ENCODE measurements at places on chromosomes 4 and X.

DNA sequence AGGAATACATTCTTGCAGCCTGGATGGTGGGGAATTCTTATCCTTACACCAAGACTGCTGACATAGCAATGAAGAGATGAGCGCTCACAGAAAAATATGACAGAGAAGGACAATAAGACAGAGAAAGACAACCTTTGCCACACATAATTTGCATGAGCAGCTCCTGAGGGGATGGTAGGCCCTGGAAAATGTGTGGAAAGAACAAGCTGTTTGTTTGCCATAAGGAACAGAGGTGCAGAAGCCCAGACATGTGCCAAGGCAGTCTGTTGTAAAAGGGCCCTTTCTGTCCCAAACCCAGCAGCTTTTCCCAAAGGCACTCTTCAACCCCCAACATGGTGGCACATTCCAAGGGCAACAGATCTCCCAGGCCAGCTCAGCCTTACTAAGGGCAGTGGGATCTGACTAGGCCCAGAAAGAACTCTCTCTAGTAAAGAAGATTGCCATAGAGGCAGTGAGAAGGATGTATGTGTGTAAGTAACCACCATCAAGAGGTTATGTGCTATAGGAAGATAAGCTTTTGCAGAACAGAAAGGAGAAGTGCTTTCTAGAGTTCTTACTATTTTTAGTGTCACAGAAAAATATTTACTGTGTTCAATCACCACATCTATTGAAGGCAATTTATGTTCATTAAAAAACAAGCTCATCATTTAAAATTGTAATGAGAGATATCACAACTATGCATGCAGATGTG is 287.0 kb upstream of the RASGEF1B start:
- no peak for DNase-seq

DNA sequence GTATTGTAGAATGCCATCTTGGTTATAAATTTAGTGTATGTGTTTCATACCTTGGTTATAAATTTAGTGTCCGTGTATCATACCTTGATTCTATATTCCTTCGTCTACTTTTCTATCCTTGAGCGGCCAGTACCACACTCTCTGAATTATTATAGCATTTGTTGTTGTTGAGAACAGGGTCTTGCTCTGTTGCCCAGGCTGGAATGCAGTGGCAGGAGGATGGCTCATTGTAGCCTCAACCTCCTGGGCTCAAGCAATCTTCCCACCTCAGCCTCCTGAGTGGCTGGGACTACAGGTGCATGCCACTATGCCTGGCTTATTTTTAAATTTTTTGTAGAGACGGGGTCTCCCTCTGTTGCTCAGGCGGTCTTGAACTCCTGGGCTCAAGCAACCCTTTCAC is 50.1 kb downstream of the FAM193A start:
- no peak for DNase-seq

DNA sequence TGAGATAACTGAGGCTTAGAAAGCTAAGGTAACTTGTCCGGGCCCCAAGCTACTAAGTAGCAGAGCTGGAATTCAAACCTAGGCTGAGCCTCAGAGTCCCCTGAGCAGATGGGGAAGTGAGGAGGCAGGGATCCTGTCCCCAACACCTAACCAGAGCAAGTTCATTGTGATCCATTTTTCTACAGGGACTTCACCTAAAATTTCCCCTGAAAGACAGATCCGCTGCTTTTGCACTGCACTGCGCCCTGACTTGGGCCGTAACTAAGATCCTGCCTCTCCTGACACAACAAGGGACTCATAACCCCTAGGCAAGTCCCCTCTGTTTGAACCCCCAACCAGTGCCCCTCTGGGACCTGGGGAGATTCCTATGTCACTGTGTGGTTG is 25.6 kb upstream of the MTM1 start:
- DNase-seq: no peak

- DNase-seq: no peak
These were observed 219.5 kb downstream of the HS6ST2 start for GRCh38 chrX:132738951-132739350.

GRCh38 chrX:12480956-12481355 is 310.3 kb upstream of the PRPS2 start:
- DNase-seq: no peak

DNA sequence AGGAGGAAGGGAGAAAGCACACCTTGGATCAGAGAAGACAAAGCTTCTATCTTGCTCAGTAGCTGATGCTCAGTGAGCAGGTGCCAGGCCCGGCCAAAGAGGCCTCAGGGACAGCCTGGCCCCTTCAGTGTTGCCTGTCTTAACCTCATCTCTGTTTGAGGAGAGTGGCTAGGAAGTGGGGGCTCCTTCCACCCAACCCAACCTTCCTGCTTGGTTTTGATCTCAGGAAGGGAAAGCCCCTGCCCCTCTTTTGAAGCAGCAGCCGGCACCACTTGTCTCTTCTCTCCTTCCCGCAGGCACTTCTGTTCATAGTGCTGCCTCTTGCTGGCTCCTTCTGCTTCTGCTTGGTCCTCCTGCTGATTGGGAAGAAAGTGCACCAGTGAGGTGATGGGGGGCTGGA is 2.4 kb upstream of the AFF2 start:
- DNase-seq: no peak

DNA sequence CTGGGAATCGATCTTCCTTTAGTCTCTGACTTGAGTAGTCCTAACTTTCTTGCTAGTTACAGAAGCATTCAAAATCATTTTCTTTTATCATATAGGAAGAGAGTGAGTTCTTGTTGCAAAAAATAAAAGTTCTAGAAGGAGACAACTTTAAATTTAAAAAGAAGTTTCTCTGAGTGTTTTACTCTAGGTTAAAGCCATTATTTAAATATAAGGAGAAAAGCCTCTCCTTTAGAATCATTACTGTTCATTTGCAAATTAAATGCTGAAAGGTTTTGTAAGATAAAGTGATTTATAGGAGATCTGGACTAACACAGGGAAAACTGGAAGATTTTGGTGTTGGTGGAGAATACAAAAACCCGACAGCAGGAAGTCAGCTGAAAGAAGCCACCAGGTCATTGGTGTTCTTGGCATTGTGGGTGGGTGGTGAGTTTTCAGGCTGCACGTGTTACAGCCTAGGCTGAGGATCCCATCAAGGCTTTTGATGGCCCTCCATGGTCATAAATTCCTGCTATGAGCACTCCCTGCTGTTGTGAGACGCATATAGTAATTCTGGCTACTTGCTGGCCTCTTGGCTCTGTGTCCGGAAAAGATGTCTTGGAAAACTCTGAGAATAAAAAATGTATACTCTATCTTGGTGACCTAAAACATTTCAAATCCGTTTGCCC is 81.6 kb downstream of the GPAT3 start:
- DNase-seq: no peak

DNA sequence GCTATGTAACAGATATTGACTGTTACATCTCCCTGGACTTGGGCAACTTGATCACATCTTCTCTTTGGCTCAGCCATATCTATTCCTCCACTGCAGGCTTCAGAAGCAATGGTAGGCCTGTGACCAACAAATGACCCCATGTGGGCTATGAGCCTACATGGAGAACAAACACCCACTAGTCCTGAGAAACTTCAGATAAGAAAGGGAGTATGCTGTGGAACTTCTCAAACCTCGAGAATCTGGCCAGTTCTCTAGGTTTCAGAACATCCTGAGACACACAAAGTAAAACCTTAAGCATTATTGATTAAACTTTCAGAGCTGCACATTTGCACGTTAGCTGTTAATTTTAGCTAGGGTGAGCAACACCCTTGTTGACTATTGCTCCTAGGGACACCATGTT is 16.3 kb downstream of the RBMX2 start:
- no peak for DNase-seq

DNA sequence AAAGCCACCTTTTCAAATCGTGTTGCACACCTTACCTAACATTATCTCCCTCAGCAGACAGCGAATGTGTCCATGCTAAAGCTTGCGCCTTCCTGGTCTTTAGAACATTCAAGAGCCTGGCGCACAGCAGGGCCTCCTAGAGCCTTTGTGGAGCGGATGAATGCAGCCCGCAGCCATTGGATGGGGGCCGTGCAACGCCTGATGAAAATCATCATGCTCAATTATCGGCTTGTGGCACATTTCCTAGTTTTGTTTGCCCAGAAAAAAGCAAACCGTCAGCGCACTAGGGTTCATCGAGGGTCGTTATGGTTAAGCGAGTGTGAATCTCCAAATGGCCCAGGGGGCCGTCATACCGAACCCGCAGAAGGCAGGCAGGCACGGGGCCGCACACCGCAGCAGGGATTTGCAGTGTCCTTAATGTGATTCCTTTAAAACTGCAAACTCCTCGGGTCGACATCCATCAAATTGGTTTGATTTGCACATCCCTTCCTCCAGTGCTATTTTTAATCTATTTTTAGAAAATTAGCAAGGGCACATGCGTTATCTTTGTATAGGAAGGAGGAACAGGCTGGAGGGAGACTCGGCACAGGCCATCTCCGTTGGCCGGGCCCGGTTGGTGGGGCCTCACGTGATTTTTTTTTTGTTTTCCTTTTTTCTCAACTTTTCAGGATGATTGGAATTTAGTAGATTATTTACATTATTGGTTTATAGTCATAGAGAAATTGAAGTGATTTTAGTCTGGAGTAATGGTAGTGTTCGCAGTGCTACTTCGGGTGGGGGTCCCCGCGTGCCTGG is 53.1 kb downstream of the ABLIM2 start:
- no peak for DNase-seq

- DNase-seq: no peak
These were observed 1.8 kb downstream of the FTHL17 start for GRCh38 chrX:31070057-31070468.

DNA sequence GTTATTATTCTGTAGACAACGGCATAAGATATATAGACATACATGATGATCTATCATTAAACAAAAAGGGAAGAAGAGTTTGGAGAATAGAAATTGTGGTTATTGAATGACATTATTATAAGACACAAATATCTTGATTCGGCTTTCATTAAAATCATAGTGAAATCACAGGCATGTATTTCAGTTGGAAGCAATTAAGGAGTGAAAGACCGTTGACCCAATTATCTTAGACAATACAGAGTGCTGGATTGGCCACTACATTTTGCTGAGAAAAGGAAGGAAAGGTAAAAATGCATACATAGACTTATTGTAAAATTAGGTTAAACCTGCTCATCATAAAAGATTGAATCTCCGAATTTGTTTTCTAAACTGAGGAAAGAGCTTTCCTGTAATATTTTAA is 209.8 kb downstream of the KCNIP4 start:
- DNase-seq: no peak

DNA sequence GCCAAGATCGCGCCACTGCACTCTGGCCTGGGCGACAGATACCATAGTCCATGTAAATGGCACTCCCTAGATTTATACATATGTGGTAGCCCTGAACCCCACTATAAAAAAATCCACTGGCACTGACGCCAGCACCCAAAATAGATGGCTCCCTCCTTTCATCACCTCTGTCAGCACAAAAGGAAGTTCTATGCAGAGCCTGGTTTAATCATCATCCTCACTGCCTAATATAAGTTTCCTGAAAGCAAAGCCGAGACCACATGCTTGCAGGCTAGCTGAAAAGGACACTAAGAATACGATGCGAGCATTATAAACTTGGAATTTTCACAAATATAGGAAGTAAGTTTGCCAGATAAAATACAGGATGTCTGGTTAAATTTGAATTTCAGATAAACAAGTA is 27.5 kb upstream of the DOCK11 start:
- DNase-seq: no peak

DNA sequence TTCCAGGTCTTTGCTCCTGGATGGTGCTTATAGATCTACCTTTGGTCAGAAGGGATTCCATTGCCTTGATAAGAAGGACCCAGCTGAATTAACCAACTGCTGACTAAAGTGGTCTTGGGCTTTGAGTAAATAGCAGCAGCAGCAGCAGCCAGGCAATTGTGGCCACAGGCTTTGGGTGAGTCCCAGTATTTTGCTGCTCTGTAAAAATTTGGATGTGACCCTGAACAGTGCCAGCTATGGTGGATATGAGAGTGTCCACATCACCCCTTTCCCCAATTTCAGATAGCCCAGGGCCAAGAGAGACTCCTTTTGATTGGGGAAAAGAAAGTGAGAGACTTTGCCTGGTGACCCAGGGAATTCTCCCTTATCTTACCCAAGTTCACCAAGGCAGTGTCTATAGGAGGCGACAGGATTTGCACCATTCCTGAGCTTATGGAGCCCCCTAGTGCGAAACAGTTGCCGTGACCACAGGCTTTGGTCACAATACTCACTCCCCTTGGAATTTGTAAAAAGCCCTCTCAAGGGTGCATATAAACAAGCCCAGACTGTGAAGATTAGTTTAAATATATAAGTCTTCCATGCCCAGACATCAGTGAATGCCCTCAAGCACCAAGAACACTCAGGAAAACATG is 518.0 kb downstream of the TMA16 start:
- DNase-seq: no peak

- DNase-seq: no peak
These were observed 6.7 kb upstream of the RAB39B start for GRCh38 chrX:155270969-155271368.

DNA sequence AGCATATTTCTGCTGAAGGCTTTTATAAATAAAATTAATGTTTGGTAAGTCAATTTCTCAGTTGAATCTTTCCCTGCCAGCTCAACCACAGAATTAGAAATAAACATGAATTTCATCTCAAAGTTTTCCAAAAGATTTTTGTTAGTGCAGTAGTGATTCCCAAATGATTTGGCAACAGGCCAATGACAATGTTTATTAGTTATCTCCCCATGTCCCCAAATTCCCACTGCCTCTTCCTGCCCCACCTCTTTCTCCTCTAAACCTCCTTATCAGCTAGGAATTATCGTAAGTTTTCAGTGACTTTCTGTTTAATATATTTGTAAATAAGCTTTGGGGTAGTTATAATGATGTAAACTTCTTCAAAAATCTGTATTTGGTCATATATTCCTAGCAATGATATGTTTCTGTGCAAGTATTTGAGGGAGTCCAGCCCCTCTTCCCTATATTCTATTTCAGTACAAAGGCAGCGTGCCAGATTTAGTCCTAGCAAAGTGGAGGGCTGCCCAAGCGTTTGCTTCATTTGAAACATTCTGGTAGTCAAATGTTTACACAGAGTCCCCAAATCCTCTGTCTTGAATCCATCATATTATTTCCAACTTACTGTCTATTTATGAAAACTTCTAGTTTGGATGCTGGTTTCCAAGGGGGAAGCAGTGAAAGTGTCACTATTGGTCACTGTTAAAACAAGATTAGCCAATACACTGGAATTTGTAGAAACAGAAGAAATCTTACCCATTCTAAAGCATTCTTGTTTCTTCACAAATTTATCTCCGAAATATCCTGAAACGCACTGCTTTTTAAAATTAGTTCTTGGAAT is 33.7 kb upstream of the ANKRD50 start:
- DNase-seq: no peak

DNA sequence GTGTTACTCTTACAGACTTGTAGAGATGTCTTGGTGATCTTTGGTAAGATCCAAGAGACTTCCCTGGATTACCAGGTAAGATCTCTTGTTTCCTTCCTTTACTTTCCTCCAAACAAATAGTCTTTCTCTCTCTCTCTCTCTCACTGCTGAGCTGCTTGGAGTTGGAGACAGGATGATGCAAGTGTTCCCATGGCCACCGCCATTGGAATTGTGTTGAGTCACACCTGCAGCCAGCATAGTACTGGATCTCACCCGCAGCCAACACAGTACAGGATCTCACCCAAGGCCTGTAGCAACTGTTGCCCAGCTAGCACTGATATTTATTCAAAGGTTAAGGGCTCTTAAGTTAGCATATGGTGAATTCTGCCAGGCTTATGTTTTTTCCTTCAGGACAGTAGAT is 1080.9 kb downstream of the FAT4 start:
- peak; percentile 0 for DNase-seq

GRCh38 chr4:106289737-106290136 is 26.3 kb downstream of the TBCK start:
- no peak for DNase-seq

Data from HCEC 1CT (cell line).